Subcutaneous preadipocyte (primary cell): ENCODE measurements at places on chromosomes 11 and 22. TPM values are rescaled to one million over a fixed set of nuclear protein-coding genes. Genes with fewer than 3 reads are reported as not detected.

SLC25A17 gene
- 17.3 and 21.1 TPM in 2 replicates for total RNA-seq

ACCS gene
- total RNA-seq: 8.8 and 10.6 TPM in 2 replicates

PRAME gene
- total RNA-seq: 0.20 and 0.37 TPM in 2 replicates

FADS2 gene
- total RNA-seq: 433 and 519 TPM in 2 replicates

TMEM191C gene
- 0.73 and 0.78 TPM in 2 replicates for total RNA-seq

ABTB2 gene
- 0.39 and 0.73 TPM in 2 replicates for total RNA-seq

FAT3 gene
- total RNA-seq: 0.20 and 0.37 TPM in 2 replicates
